ENCODE measurements at places on chromosomes 6 and 20.

DNA sequence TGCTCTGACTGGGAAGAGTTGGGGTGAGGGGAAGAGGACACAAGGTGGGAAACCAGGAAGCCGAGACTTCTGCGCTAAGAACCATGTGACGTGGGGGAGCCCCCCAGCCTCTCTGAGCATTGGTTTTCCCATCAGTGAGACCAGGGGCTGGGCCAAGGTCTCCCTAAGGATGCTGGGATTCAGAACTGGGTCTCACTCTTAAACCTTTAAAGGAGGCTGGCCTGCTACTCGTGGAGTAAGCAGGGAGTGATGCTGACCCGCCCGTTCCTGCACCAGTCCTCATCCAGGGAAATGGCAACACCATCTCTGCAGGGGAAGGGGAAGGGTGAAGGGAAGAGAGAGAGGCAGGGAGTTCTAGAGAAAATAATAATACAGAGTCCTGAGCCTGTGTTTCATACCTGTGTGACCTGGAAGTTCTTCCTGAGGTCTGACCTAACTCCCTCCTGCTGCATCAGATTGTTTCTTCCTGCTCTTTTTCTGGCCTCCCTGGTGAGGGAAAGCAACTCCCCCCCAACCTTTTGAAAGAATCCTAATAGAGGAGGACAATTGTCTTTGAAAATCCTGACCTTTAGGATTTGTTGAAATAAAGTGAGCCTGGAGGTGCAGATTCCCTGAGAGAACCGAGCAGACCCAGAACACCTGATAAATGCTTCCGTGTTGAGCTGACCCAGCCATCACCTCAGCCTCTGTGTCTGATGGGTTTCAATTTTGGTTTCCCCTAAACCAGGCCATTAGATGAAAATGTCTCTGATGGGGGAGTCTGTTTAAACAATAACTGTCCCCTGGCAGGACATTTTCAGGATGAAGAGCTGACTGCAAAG lies 3.0 kb upstream of the GRM4 start:
- no peak for DNase-seq

GRCh38 chr6:133159255-133159795 lies 81.8 kb upstream of the EYA4 start:
- no peak for DNase-seq

DNA sequence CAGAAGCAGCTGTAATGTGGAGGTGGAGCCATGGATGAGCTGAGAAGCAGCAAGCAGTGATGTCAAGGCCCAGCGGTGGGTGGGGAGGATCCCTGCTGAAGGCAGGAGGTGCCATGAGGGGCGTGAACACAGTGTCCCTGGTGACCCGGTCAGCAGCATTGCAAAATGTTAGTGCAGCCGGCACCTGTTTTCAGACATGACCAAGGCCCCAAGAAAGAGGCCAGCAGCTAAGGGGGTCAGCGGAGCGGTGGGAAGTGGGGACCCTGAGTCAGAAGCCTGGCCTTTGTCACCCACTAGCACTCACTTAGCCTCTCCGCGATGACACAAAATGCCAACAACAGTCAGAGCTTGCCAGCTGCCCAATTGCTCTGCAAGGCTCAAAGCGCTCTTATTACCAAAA lies 51.9 kb downstream of the TMEM242 start:
- DNase-seq: no peak

GRCh38 chr20:25252686-25253421 lies 5.0 kb downstream of the PYGB start:
- no peak for DNase-seq

GRCh38 chr6:3409699-3410384 lies 47.0 kb downstream of the SLC22A23 start:
- DNase-seq: no peak

DNA sequence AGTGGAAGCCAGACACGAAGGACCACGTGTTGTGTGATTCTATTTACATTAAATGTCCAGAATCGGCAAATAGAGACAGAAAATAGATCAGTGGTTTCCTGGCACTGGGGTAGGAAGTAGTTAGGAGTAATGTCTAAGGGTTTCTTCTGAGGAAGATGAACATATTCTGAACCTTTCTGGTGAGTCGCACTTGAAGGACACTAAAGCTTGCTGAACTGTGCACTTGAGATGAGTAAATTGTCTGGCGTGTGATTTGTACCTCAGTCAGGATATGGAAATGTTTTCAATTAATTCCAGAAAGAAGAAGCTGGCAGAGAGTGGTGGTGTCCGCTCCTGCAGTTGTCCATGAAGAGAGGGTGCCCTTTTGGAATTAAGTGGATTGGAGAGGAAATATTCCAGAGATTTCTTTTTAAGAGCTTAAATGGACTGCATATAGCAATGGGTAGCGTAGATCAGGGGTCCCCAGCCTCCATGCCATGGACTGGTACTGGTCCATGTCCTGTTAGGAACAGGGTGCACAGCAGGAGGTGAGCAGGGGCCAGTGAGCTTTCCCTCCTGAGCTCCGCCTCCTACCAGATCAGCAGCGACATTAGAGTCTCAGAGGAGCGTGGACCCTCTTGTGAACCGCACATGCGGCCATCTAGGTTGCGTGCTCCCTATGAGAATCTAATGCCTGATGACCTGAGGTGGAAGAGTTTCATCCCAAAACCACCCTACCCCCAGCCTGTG lies 12.4 kb upstream of the KIF25 start:
- no peak for DNase-seq

DNA sequence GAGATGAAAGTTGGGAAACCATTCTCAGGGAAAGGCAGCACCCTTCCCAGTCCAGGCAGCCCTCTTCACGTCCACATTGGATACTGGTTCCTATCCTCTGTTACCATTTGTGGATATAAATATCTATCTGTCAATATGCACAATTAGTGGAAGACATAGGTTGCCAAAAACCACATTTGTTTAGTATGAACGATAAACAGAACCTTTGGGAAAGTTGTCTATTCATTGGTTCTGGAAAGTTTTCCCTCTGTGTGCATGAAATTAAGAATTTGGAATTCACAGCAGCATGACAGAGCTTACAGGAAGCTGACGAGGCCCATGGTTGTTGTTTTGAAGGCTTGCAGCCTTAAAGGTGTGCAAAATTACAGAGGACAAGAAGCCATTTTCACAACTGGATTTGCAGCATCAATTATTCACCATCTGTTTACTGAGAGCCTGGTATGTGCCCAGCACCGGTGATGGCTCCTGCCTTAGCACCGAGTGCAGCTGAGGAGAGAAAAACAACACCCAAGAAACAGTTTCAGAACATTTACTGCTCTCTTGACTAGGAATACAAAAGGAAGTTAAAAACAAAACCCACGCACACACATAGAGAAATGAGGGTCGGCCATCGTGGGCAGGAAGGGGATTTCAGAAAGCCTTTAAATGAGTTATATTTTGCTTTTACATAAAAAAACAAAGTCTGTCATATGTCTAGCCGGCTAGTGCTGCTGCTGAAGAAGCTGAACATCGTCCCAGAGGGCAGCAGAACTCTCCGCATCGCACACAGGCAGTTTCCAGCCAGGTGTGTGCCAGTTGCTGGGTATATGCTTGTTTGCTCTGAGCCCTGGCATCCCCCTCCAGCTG lies 319.6 kb downstream of the FARS2 start:
- no peak for DNase-seq
